ENCODE measurements at places on chromosomes 11 and 22.
A peak's percentile ranks its signal among the peaks of the same experiment; 100 is the strongest.

GRCh38 chr22:27542602-27543001, 259.0 kb downstream of the MN1 start:
- DNase-seq = no peak

GRCh38 chr11:59255281-59255680, 42.6 kb upstream of the MPEG1 start:
- DNase-seq = no peak

GRCh38 chr11:127493330-127494022, 492.9 kb upstream of the KIRREL3 start:
- DNase-seq = peak; percentile 4

DNA sequence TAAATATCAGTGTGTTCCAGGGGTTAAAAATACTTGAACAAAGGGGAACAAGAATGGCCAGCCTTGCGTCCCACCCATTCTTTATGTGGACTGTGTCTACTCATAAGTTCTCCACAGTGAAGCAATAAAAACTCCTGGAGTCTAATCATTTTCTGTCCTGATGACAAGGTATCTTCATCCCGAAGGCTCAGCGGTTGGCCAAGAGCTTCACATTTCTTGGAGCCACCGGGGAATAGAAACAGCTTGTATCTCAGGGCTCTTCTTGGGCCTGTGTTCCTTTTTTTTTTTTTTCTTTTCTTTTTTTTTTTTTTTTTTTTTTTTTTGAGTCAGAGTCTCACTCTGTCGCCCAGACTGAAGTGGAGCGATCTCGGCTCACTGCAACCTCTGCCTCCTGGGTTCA, 36.8 kb upstream of the ADORA2A start:
- no peak for DNase-seq

DNA sequence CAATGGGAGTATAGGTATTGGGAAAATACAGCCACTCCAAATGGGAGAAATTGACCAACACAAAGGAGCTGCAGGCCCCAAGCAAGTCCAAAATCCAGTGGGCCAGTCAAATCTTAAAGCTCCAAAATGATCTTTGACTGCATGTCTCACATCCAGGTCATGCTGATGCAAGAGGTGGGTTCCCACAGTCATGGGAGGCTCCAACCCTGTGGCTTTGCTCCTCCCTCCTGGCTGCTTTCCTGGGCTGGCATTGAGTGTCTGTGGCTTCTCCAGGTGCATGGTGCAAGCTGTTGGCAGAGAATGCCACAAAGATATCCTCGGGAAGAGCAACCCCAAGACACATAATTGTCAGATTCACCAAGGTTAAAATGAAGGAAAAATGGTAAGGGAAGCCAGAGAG, 80.8 kb downstream of the IGLL5 start:
- DNase-seq = no peak

GRCh38 chr22:45212306-45212709, 28.4 kb downstream of the KIAA0930 start:
- DNase-seq = peak; percentile 81

DNA sequence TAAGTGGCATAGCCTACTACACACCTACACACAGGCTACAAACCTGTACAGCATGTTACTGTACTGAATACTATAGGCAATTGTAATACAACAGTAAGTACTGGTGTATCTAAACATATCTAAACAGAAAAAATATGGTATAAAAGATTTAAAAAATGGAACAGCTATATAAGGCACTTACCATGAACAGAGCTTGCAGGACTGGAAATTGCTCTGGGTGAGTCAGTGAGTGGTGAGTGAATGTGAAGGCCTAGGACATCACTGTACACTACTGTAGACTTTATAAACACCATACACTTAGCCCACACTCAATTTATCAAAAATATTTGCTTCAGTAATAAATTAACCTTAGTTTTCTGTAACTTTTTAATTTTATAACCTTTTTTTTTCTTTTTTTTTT, 24.7 kb downstream of the PAMR1 start:
- DNase-seq = no peak

- DNase-seq = no peak
These were observed 2.5 kb downstream of the TMEM184B start for GRCh38 chr22:38270091-38270992.

DNA sequence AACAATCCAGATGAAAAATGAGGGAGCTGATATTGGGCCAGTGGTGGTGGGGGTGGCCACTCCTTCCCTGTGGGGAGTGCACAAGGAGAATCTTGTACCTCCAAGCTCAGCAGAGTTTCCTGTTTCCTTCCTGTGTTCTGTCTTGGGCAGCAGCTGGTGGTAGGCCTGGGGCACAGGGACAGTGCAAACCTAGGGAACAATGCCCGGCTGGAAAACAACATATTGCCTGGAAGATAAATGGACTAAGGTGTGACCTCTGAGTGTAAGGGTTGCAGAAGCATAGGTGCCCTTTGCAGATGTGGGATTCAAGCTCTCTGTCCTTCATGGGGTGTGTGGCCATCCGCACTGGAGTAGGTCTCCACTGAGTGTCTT, 5.8 kb upstream of the JAM3 start:
- DNase-seq = no peak

Data from HTR-8/SVneo (cell line).